ENCODE measurements at places on chromosomes 2 and 18.

- DNase-seq = peak; percentile 38
Measured at GRCh38 chr2:45494275-45494977, 116.6 kb downstream of the SRBD1 start.

- DNase-seq = no peak
Measured at GRCh38 chr2:96164459-96165184, 19.4 kb upstream of the DUSP2 start.

GRCh38 chr2:63692002-63692606 is 103.3 kb downstream of the MDH1 start:
- peak; percentile 46 for DNase-seq

- DNase-seq = no peak
Measured at GRCh38 chr18:26656431-26656943, 108.1 kb upstream of the KCTD1 start.

GRCh38 chr2:39515897-39516346 is 78.8 kb upstream of the MAP4K3 start:
- no peak for DNase-seq

DNA sequence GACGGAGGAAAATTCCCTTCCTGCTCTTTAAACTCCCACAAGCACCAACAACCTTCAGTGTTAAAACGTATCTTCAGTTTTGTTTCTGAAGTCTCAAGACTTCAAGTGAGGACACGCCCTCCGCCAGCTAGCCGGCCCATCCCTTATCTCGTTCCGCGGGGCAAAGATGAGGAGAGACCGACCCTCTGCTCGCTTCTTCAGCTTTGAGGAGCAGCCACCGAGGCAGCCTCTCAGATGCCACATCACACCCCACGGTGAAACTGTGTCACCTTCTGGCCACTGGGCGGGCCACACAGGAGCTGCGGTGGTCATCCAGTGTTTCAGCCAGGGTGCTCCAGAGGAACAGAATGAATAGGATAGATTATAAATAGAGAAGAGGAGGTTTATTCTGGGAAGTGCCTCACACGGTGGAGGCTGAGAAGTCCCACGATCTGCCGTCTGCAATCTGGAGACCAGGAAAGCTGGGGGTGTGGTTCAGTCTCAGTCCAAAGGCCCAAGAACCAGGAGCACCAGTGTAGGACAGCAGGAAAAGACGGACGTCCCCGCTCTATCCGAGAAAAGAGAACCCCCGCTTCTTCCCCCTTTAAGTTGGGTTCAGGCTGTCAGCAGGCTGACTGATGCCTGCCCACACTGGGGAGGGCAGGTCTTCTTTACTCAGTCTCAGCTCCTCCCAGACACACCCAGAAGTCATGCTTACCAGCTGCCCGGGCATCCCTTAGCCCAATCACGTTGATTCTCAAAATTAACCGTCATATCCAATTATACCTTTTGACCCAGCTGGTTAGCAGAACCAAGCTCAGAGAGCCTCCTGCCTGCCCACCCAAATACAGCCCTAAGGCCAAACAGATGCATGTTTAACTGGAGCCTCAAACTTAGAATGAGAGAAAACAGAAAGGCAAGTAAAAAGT is 399.7 kb upstream of the ID2 start:
- DNase-seq = no peak

GRCh38 chr2:80548469-80548868 is 243.9 kb upstream of the LRRTM1 start:
- no peak for DNase-seq

GRCh38 chr2:197805715-197806633 is 1.6 kb downstream of the PLCL1 start:
- DNase-seq = no peak

- no peak for DNase-seq
Measured at GRCh38 chr2:58271826-58272225, 30.7 kb upstream of the FANCL start.

DNA sequence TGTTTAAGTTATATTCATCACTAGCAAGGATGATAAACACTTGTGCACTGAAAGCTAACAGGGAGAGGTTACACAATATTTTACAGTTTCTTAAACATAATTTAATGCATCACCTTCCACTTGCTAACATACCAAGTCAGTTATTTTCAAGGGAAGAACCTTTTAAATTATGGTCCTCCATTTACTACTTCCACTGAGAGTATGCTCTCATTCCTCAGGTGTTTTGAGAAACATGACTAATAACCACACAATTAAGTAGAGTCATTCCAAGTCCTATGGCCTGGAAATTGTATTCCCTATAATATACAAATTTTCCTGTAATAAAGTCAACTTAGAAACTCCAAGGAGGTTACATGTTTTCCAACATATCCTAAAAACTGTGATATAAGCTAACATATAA is 152.3 kb upstream of the STON1 start:
- DNase-seq = no peak

- peak; percentile 0 for DNase-seq
Measured at GRCh38 chr2:86621280-86621943, 2.3 kb downstream of the RNF103 start.

DNA sequence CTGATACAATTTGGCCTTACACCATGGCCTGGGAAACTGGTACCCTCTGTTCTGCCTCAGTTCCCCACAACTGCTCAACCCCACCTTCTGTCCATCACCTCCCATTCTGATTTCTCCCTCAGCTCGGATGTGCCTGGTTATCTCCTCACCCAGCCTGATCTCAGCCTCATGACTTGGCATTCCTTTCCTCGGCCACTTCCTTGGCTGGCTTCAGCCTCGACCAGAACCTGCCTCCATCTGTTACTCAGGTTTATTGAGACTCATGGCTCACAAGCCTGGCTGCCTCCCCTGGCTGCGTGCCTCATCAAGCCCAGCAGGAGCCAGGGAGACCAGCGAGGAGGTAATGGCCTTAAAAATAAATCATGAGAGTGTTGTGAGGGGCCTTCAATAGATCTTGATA is 356.2 kb upstream of the SPRED2 start:
- no peak for DNase-seq

DNA sequence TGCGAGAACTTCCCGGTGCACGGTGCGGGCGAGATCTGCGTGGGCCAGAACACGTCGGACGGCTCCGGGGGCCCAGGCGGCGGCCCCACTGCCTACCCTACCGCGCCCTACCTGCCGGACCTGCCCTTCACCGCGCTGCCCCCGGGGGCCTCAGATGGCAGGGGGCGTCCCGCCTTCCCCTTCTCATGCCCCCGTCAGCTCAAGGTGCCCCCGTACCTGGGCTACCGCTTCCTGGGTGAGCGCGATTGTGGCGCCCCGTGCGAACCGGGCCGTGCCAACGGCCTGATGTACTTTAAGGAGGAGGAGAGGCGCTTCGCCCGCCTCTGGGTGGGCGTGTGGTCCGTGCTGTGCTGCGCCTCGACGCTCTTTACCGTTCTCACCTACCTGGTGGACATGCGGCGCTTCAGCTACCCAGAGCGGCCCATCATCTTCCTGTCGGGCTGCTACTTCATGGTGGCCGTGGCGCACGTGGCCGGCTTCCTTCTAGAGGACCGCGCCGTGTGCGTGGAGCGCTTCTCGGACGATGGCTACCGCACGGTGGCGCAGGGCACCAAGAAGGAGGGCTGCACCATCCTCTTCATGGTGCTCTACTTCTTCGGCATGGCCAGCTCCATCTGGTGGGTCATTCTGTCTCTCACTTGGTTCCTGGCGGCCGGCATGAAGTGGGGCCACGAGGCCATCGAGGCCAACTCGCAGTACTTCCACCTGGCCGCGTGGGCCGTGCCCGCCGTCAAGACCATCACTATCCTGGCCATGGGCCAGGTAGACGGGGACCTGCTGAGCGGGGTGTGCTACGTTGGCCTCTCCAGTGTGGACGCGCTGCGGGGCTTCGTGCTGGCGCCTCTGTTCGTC is 1.7 kb downstream of the FZD7 start:
- no peak for DNase-seq

DNA sequence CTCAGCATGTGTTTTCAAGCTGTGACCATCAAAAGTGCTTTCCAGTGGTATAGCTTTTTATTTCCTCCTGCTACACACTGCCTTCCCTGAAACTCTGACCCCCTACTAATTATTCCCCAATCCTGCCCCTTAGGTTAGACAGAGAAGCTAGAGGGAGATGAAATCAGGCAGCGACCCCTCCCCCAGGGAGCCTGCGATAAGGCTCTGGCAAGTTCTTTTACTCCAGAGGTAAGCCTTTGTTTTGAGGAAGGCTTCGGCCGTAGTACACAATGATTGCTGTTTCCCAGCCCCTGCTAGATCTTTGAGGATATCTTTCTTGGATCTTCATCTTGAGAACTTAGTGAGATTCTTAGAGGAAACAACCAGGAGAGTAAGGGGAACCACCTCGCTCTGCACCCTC is 33.5 kb upstream of the NOL4 start:
- no peak for DNase-seq

- no peak for DNase-seq
Measured at GRCh38 chr2:163692611-163693482, 43.0 kb downstream of the FIGN start.

DNA sequence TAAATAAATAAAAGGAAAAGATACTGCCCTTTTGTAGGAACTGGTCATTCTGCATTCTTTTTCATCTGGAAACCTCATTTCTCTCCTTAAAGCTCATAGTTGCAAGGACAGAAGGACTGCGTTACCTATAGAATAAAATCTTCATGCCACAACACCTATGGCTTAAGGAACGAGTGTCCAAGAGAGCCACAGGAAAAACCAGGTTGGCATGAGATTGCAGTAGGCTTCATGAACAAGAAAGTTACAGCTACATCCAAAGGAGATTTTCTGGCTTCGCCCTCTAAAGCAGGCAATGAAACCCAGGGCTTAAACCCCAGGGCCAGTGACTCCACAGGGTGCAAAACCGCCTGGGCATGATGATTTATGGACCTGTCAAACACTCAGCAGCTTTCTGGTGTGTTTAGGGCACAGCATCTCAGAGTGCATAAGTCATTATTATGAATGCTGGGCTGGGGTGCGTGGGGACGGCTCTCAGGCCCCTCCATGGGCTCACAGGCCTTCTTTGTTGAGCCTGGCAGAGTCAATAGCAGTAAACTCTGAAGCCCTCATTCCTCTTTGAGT is 30.7 kb upstream of the PIEZO2 start:
- no peak for DNase-seq

DNA sequence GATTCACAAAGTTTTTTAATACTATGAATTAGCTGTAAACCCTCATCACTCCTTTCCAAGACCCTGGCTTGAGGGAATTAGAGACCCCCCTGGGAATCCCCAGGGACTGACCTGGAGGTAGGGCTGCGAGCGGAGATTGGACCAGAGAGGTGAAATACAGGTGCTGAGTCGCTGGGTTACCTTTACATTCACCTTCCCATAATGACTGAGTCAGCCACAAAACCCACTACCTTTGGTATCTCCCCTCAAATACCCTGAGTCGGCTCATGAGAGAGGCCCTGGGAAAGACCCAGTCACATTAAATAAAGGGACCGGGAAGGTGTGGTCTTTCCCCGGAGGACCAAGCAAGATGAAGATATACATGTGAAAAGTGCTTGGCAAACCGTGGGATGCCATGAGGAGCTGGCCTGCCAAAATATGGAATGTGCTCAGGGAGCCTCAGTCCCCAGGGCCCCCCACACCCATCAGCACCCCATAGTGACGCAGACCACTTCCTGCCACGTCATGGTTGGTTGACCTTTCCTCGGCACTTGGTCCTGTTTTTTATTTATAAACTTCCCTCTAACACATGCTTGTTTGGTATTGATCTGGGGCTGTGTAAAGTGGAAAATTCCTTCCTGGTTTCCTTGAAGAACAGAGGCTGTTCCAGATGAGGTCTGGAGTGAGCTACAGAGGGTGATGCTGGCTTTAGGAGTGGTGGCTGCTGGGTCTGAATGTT is 51.4 kb downstream of the IL1RL2 start:
- DNase-seq = no peak

GRCh38 chr2:140508756-140509155 is 1622.1 kb downstream of the LRP1B start:
- no peak for DNase-seq

GRCh38 chr2:160208655-160209515 is 8.8 kb upstream of the ITGB6 start:
- DNase-seq = no peak
